ENCODE measurements at places on chromosomes 7 and 10.
A peak's percentile ranks its signal among the peaks of the same experiment; 100 is the strongest.

- DNase-seq: no peak
Observed at GRCh38 chr7:47950714-47951113, 2.4 kb upstream of the PKD1L1 start.

DNA sequence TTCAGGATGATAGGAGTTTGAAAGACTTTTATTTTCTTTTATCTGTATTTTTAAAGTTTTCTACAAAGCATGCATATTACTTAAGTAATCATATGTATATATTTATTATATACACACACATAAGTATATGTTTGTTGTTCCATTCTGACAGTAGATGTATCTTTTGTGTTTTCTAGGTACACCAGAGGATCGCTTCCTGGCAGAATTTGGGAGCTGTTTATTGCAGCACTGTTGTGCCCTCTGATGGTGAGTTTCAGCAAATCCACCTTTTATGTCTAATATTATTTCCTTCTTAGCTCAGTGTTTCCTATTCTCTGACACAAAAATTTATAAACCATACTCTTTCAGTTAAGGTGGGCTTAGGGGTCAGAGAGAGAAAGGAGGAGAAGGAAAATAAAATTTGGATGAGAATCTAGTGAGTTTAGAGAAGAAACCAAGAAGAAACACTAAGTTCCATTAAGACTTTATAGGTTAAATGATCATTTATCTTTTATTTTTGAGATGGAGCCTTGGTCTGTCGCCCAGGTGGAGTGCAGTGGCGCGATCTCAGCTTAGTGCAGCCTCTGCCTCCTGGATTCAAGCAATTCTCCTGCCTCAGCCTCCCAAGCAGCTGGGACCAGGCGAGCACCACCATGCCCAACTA lies 59.2 kb upstream of the OIT3 start:
- peak; percentile 59 for DNase-seq

GRCh38 chr10:131184503-131184902 lies 127.0 kb downstream of the TCERG1L start:
- no peak for DNase-seq

- no peak for DNase-seq
Observed at GRCh38 chr10:37803269-37803668, 54.1 kb downstream of the ZNF248 start.

DNA sequence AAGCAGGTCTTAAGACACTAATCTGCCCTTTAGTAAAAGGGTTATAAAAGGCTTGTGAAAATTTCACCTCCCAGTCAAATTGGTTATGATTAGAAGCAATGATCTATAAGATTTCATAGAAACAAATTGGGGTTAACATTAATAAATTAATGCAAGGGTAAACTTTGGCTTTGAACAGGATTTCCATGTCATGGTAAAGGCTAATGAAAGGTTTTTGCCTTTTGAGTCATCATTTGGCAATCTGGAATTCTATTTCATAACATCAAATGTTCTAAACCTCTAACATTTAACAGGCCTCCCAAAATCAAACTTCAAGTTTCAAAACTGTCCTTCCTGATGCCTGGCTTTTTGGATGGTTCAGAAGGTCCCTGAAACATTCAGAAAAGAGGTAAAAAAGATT lies 62.4 kb downstream of the COA1 start:
- DNase-seq: no peak

GRCh38 chr10:75043256-75044131 lies 68.0 kb upstream of the SAMD8 start:
- DNase-seq: peak; percentile 34

GRCh38 chr7:133858311-133858710 lies 268.8 kb upstream of the LRGUK start:
- no peak for DNase-seq

DNA sequence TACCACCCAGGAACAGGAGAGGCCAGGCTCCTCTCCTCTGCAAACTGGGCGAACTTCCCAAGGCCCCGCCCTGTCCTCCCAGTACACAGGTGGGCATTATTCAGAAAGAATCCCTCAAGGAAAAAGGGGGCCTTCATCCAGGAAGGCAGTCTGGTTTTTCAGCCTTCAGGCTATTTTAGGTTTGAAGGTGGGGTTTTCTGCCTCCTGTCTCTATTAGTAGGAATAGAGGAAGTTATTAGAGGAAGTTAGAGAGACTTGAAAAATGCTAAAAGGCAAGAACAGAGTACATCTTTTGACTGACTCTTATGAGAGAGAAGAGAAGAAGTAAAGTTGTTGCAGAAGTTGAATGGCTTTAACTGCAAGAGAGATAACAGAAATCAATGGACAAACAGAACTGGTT lies 250.9 kb upstream of the SORCS1 start:
- no peak for DNase-seq

- no peak for DNase-seq
Observed at GRCh38 chr7:115332691-115333090, 410.8 kb downstream of the MDFIC start.

- no peak for DNase-seq
Observed at GRCh38 chr10:19947215-19947614, 131.0 kb downstream of the PLXDC2 start.

DNA sequence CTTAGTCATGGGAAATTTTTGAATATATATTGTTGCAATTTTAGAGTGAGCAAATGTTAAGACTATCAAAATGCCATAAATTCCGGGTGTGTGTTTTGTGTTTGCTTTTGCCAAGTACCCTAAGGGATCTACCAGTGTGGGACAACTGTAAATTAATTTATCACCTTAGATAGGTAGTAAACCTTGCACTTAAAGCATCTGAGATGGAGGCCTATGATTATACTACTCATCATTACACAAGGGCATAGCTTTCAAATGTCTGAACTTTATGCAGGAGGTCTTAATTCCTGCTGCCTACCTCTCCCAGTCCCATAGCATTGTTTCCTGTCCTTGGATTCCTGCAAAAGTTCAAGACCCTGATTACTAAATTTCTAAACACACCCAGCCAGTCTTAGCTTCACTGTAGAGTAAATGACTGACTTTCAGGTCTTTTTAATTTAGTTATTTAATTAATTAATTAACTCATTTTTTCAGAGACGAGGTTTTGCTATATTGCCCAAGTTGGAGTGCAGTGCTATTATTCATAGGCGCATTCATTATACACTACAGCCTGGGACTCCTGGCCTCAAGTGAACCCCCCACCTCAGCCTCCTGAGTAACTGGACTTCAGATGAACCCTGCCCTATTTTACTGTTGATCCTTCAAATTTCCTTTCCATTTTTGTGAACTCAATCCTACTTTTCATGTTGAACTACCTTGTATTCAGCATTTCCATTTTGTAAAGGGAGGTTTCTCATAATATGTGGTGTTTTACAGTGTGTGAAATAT lies 47.0 kb downstream of the THSD7A start:
- DNase-seq: no peak

DNA sequence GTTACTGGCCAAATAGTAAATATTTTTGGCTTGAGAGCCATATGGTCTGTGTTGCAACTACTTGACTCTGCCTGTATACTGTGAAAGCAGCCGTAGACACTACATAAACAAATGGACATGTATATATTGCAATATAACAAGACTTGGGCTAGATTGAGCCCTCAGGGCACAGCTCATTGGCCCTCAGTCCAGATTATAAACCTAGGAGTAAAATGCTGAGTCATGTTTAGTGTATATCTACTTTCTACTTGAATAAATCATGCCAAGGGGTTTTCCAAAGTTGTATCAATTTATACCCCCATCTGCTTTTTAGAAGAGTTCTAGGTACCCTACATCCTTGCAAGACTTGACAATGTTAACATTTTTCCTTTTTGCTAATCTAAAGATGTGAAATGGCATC lies 27.4 kb upstream of the POU6F2 start:
- no peak for DNase-seq

DNA sequence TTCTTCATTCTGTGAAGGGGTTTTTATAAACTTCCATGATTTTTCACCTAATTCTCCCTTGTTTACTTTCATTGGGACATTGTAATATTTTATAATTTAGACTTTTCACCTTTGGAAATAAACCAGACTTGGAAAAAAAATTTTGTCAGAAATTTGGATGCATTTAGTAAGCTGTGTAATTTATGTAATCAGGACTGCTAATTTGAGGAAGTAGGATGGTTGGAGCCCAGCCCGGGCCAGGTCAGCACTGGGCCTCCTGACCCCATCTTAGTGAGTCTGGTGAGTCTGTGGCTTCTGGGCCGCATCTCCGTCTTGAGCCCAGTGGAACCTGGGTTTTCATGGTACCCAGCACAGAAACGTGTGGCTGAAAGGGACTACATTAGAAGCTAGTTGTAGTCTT lies 27.6 kb upstream of the ZNF32 start:
- DNase-seq: no peak

GRCh38 chr10:48946891-48947500 lies 7.4 kb upstream of the LRRC18 start:
- no peak for DNase-seq

DNA sequence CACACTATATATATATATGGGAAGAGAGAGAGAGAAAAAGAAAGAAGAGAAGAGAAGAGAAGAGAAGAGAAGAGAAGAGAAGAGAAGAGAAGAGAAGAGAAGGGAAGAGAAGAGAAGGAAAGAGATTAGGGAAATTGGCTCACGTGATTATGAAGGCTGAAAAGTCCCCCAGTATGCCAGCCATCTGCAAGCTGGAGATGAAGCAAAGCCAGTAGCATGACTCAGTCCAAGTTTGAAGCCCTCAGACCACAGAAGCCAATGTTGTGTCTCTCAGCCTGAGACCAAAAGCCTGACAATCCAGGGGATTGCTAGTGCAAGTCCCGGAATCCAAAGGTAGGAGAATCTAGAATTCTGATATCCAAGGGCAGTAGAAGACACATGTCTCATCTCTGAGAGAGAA lies 206.3 kb upstream of the PRSS1 start:
- DNase-seq: no peak

GRCh38 chr7:72429316-72429715 lies 17.2 kb upstream of the CALN1 start:
- DNase-seq: no peak

DNA sequence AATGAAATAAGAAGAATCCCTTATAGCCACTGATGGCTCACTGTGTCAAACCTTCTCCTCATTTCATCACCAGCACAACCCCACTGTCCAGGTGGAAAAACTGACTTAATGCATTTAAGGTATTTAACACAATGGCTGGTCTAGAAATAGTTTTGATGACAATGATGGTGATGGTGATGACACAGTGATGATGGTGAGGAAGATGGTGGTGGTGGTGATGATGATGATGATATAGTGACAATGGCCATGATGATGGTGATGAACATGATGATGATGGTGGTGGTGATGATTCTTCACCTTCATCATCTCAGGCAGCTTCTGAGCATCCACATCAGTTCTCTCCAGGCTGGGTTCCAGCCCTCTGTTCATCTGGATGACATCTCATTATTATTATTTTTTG lies 186.6 kb downstream of the TCERG1L start:
- no peak for DNase-seq

DNA sequence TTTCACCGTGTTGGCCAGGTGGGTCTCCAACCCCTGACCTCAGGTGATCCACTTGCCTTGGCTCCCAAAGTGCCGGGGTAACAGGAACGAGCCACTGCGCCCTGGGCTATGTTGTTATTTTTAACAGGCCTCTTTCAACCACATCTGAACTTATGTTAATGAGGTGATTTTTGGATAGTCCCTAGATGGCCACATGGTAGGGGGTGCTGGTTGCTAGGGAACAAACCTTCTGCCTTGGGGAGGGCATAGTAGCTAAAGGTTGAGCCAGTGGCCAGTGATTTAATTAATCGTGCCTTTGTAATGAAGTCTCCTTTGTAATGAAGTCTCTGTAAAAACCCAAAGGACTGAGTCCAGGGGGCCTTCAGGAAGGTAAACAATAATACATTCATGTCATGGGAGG lies 9.1 kb downstream of the COMTD1 start:
- no peak for DNase-seq

DNA sequence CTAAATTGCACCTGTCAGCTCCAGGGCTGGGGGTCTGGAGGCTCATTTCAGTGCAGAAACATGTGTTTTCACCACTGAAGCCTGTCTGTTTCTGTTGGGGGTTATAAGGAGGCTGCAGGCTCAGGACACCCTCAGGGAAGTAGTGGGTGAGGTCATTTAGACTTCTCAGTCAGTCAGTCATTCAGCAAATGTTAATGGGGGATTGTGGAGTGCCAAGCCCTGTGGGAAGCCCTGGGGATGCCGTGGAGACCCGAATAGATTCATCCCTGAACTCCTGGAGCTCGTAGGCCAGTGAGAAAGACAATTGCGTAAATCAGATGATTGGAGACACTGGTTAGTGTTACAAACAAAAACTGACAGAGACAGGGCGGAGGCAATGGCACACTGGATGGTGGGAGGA lies 19.2 kb downstream of the LHPP start:
- no peak for DNase-seq

DNA sequence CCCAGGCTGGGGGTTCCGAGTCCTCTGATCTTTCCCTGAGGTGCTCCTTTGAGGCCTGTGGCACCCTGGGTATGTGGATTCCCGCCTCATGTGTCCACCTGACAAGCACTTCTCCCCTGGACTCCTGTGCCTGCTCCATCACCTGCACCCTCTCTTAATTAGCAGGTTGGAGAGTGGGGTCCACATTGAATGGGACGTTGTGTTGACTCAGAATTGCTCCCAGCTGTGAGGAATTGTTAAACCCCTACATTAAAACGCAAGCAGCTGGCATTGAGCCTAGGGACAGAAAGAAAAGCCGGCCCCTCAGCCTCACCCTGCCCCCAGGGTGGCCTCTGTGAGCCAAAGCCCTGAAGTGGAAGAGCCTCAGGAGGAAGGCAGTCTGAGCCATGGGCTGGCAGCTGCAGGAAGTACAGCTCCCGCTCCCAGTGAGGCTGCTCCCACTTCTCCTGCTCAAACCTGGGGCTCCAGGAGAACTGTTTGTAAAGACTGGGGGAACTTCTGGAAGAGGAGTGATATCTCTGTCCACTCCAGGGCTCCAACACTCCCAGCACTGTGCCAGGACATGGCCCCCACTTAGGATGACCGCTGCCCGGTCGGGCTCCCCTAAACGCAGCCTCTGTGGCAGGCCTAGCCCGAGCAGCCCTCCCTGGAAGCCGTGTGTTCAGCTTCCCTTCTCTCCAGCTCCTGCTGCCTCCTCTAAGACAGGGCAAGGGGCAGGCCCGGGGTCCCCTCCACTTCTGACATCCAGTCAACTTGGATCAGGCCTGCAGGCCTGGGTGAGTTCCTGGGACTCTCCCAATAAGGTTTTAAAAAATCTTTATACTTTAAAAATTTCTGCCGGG lies 1.8 kb upstream of the OPN4 start:
- no peak for DNase-seq

DNA sequence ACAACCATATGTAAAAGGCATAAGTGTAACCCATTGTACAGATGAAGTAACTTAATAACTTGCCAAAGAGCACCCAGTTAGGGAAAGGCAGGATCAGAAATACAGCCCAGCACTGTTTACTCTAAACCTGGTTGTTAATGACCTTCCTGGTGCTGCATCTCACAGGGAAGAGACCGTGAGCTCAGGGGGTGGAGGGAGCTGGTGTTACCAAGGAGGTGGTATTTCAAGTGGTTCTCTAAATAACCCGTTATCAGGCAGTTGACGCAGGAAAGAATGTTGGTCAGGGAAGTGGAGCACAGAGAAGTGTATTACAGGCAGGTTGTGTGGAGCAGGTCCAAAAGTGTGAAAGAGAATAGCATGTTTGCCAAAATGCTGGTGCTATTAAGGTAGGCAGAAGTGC lies 4.4 kb upstream of the ST7 start:
- DNase-seq: no peak

GRCh38 chr7:26686448-26686981 lies 177.9 kb downstream of the SKAP2 start:
- no peak for DNase-seq
